CD4-positive, alpha-beta T cell treated with Interferon alpha-2 for 1 hour (primary cell): ENCODE measurements at places on chromosomes 2 and 18.

GRCh38 chr2:101614127-101614759, 83.3 kb upstream of the MAP4K4 start:
- DNase-seq: no peak

- no peak for DNase-seq
Observed at GRCh38 chr2:125630377-125630776, 1025.6 kb upstream of the GYPC start.

- no peak for DNase-seq
Observed at GRCh38 chr2:67311536-67311935, 85.6 kb upstream of the ETAA1 start.

DNA sequence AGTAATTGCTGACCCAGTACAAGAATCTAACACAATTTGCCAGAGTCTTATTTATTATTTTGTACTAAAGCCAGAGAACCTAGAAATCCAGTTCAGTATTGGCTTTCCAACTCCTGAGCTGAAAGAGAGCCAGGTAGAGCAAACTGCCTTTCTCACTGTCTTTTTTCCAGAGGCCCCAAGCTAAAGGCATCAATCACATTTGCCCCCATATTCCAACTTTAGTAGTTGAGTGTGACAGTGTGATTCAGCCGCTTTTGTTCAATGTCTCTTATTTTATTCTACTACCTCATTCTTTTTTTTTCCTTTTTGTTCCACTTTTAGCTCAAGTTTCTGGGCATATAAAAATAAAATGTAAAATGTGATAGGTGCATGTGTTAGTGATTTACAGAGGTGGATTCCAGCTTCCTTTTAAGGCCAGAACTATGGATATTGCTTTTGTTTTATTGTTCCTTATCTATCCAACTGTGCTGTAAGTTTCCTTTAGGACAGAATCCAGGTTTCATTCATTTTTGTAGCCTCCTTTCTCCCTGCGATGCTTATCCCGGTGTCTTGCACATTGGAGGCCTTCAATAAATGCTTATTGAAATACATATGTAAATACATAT, 153.0 kb downstream of the ZEB2 start:
- no peak for DNase-seq

- DNase-seq: no peak
Observed at GRCh38 chr2:169765523-169765922, 31.9 kb downstream of the KLHL23 start.

GRCh38 chr2:8475349-8476031, 206.4 kb upstream of the ID2 start:
- peak; percentile 52 for DNase-seq

- DNase-seq: no peak
Observed at GRCh38 chr18:62757399-62758010, 42.2 kb downstream of the PHLPP1 start.

GRCh38 chr2:126634273-126634861, 21.6 kb upstream of the GYPC start:
- peak; percentile 47 for DNase-seq

DNA sequence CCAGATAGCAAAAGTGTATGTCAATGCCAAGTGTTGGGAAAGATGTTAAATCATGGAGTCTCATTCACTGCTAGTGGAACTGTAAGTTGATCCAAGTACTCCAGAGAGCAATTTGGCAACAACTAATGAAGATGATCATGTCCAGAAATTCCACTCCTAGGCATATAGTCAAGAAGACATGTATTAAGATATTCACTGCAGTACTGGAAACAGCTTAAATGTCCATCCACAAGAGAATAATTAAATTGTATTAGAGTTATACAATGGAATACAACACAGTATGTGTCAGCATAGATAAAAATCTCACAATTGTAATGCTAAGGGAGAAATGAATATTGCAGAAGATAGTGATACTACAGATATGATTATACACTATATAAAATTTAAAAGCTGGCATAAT, 15.2 kb upstream of the LBH start:
- no peak for DNase-seq
